ENCODE measurements at places on chromosomes 3 and 15. TPM values are rescaled to one million over a fixed set of nuclear protein-coding genes. Genes with fewer than 3 reads are reported as not detected.

The POLQ gene
- 1.6 TPM for total RNA-seq

The WDR72 gene
- total RNA-seq, result not detected

The SST gene
- total RNA-seq, result not detected

DNA sequence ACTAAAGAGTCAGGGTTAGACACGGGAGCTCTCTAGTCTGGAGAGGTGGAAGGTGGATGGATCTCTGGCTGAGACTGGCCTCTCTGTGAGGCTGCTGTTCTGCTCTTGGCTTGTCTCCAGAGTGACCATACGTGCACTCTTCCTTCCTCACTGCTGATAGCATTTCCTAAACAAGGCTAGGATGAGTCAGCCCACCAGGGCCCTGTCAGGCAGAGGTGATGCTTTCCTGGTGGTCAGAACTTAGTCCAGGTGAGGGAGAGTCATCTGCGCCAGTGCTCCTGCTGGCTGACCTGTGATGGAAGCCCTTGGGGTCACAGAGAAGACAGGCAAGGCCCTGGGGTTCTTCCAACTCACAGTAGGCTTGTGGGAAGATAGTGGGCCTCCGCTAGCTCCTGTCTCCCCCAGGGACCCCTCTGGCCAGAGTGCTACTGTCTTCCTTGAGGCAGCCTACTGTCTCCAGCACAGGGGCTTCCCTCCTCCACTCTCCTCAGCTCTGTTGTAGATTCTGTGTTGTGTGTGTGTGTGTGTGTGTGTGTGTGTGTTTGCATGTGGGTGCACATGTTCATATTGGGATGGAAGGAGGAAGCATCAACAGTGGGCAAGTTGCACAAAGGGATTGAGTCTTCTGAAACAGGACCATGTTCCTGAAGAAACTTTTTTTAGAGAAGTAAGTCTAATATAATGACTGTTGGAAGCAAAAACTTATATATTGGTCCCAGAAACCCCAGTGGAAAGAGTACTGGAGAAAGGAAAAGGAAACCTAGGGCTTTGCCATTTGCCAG lies 16.5 kb downstream of the ALPK3 start:
- no peak for DNase-seq

GRCh38 chr3:122533931-122534334 lies 19.2 kb upstream of the KPNA1 start:
- no peak for DNase-seq

- no peak for DNase-seq
Measured at GRCh38 chr3:33629219-33629618, 88.8 kb downstream of the CLASP2 start.

DNA sequence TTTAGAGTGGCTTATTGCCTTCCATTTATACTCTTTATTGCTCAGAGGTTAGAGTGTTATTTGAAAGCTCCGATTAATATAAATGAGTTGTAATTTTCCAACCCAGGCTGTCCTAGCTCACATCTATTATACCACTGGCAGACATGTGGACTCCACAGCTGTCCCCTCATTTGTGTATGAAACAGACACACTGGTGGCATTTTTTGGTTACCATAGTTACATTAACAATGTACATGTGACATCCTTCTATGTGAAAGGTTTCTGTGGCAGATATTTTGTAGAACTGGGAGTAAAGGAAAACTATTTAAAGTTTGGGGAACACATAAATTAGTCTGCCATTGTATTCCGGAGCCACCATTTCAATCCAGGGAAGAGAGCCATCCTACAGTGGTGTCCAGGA lies 5.3 kb downstream of the LRRN1 start:
- no peak for DNase-seq

- DNase-seq, result no peak
Measured at GRCh38 chr3:35832140-35832571, 192.8 kb downstream of the ARPP21 start.

GRCh38 chr3:187963677-187964385 lies 190.1 kb upstream of the LPP start:
- no peak for DNase-seq

DNA sequence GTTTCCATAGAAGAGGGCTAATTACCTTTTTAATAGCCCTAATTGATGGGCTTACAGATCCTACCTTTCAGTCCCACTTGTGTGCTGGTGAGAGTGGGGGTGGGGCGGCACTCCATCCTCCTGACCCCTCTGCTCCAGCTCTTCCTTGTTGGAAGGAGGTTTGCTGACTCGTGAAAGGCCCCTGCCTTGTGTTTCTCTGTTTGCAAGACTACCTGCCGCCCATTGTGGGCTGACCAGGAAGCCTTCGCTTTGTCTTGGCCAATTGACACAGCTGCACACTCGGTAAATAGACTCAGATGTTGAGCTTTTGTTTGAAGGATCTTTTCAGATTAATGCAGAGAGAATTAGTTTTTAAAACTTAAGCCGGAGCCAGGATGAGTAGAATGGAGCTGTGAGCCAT lies 197.3 kb upstream of the HES1 start:
- DNase-seq, result no peak

DNA sequence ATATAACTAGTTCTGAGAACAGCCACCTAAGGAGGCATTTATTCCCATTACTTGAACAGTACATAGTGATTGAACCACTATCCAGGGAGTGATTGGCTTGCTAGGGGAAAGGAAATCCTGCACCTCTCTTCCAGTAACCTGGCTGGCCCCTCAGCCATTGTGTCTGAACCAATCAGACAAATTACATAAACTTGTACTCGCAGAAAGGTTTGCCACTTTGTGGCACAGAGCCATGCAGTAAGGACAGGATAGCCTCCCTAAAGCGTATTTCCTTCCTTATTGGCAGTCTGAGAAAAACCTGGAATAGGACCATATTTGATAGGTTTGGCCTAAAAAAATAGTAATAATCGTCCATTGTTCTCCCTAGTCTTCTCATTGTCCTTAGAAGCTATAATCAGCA lies 19.0 kb downstream of the CMSS1 start:
- DNase-seq, result no peak

DNA sequence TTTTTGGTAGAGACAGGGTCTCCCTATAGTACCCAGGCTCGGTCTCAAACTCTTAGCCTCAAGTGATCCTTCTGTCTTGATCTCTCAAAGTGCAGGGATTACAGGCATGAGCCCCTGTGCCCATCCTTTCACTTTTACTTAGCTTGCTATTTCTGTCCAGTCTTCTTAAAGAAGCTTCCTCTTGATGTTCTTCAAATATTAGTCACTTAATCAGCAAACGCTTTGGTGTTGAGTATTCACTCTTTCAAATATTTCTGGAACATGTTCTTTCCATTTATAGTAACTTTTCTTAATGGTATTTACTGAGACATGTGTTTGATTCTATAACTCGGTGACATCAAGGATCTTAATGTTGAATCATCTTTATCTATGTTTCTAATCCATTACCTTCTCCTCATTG lies 122.1 kb downstream of the CNTN6 start:
- no peak for DNase-seq

DNA sequence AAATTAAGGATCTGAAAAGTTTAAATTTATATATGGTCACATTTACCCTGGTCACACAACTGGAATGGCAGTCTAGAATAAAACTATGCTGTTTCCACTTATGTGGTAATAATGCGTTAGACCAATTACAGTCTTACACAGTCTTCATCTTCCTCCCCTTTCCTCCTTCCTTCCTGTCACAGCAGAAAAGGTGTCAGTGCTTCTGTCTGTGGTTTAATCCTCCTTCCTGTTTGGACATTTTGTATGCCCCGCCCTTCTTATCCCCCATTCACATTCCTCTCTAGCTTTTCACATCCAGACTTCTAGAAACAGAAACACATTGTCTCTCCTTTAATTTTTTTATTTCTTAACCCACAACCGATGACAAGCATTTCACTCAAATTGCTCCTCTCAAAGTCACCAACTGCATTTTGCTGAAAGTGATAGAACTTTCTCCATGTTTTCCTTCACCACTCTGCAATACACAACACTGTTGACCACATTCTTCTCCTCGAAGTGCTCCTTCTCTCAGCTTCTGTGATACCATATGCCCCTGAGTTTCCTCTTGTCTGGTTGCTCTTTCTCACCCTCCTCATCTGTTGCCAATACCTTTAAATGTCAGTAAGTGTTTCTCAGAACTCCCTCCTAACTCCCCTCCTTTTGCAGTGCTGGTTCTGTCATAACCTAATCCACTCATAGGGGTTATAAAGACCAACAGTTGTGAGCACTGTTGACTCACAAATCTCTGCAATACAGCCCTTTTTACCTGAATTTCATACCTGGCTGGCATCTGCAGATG lies 271.6 kb downstream of the UBE2E2 start:
- no peak for DNase-seq

- DNase-seq, result peak; percentile 3
Measured at GRCh38 chr3:12750223-12750622, 8.8 kb downstream of the TMEM40 start.

GRCh38 chr3:13026534-13026933 lies 46.7 kb downstream of the IQSEC1 start:
- DNase-seq, result no peak
